GM20000 (cell line): ENCODE measurements at places on chromosomes 3 and 15.

GRCh38 chr15:44593042-44593736 lies 56.2 kb downstream of the EIF3J start:
- DNase-seq, result no peak

DNA sequence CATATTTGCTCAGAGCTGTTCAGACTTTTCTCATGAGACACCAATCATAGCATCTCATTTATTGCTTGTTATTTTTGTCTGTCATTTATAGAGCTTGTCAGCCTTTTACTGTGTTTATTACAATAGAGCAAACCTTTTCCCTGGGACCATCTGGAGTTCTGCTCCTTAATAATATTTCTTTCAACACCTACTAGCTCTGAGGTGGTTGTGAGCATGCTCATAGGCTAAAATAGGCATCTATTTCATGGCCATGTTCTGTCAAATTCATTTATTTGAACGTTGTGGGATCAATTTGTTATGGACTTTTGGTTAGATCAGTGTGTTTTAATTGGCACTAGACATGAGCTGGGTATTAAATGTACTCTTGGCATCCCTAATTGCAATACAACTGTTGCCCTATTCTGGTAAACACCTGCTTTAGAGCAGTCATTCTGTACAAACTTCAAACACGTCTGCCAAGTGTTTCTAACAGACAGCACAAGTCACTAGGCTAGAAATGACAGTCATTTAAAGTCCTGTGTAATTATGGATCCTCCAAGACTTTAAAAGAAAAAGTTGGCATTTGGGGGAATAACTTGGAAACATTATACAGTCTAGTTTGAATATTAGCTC lies 766.3 kb downstream of the ZNF385D start:
- no peak for DNase-seq

GRCh38 chr3:71542521-71543370 lies 40.8 kb downstream of the FOXP1 start:
- no peak for DNase-seq

DNA sequence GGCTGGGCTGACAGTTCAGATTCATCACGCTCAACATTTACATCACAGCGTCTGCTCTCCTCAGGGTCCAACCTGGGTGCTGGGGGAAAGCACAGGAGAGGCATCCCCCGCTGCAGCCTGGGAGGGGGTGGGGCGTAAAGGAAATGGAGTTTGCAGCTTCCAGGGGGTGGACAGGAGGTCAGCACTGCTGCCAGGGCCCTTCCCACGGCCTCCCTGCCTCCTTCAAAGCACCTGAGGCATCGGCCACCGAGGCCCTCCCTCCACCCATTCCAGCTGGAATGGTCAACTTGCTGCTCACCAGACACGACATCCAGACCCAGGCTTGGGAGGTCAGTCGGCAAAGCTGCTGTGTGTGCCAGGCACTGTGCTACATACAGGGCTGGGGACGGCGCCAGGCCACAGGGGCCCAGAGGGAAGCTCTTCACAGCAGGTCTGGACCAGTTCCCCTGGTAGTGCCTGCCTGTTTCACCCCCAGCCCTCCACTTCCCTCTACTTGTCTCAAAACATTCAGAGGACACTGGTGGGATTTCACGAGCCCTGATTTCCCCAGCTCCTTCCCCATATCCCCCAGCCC lies 120.7 kb downstream of the ANP32A start:
- no peak for DNase-seq
